Inflammatory macrophage treated with lipopolysaccharide for 1 hour (primary cell): ENCODE measurements at places on chromosomes 2 and 18.
A peak's percentile ranks its signal among the peaks of the same experiment; 100 is the strongest.

GRCh38 chr2:228038967-228039366 is 142.5 kb downstream of the SPHKAP start:
- DNase-seq = no peak

DNA sequence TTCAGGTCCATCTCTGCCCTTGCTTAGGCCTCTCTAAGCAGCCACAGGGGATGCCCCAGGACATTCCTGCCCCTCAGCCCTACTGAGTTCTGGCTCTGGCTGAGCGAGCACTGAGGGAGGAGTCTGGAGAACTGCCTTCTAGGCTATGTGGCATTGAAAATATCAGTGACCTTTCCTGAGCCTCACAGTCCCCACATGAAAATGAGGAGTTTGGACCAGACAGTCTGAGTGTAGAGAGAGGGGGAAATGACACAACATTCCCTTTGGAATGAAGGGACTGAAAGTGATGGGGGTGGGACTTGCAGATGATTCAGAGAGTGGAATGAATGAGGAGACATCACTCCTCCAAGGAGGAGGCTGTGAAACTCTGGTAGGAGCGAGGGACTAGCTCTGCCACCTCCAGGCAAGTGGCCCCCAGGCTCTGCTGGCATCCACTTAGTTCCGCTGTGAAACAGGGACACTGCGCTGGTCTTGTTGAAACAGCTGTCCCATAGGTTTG is 8.0 kb downstream of the TNS1 start:
- DNase-seq = peak; percentile 46

DNA sequence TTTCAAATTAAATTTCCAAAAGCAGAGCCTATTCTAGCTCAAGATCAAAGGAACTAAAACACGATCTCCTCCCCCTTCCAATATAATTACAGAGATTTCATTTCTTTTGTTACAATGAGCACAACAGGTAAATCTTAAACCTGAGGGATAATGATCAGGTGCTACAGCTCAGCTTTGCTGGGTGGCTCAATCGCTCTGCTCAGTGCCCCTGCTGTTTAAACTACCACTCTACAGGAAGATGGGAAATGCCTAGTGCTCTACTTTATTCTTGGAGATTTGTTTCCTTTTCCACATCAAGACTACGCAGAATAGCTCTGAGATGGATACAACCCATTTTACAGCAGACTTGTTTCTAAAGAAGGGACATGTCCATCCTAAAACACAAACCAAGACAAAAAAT is 162.3 kb downstream of the TCF4 start:
- DNase-seq = no peak

GRCh38 chr2:225771701-225772100 is 372.2 kb downstream of the NYAP2 start:
- no peak for DNase-seq

DNA sequence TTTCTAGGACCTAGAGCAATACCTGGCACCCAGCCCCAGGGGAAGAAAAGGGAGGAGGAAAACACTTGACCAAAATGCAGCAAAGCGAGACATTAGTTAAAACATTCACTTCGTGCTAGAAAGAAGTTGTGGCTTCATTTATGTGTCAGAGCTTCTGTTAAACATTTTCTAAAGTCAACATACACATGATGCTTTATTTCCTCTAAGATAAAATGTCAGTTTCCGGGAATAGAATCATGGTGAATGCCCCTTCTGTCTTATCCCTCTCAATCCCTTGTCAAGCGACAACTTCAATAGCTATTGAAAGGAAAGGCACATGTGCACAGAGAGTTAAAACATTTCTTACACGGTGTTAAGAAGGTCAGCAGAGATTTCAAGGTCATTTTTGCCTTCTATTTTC is 404.6 kb upstream of the CWC22 start:
- DNase-seq = no peak

- DNase-seq = no peak
Measured at GRCh38 chr2:133315280-133315679, 253.0 kb downstream of the NCKAP5 start.

- no peak for DNase-seq
Measured at GRCh38 chr2:47109007-47109375, 46.1 kb downstream of the STPG4 start.

DNA sequence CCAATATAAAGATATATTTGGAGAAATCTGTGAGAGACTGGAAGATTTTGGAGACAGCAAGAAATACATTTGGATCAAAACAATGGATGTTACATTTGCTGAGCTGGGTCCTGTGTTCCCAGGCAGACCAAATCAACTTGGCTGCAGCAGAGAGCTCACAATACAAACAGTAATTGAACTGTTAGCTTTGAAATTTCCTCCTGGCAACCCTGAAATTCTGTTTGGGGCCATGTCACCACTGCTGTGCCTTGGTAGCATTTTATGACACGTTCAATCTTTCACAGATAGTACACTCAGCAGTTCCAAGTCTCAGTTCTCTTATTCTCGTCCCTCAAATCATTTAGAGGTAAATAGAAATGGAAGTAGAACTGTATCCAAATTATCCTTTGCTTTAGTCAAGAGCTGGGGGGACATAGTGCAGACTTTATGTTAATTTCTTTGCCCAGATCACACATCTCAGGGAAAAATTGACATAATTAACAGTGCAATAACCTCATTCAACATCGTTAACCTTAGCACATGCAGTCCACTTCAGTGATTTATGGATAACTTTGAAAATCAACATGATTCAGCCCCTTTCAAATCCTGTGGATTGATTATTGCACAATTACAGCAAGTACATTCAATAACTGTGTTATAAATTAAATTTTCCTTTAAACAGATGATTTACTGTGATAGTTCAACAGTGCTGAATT is 277.4 kb upstream of the MC4R start:
- DNase-seq = no peak

GRCh38 chr2:156110890-156111289 is 221.6 kb downstream of the NR4A2 start:
- DNase-seq = peak; percentile 32

DNA sequence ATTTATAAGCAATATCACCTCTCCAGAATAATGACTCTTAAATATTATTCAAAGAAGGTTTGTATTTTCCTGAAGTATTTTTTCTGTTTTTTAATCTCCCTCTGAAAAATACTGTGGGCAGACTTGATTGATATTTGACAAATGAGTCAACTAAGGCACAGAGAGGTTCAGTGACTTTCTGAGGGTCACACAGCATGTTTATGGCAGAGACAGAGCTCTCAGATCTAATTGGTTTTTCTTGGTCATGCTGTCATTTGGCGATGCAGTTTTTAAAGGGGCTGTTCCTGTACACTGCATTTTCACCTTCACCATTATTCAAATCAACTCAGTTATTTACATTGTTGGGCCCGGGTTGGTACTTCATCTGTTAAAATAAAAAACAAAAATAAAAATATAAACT is 264.3 kb downstream of the LRRTM1 start:
- DNase-seq = no peak

GRCh38 chr18:78408623-78409022 is 571.0 kb upstream of the SALL3 start:
- no peak for DNase-seq

- no peak for DNase-seq
Measured at GRCh38 chr2:12376025-12376424, 340.7 kb upstream of the TRIB2 start.

DNA sequence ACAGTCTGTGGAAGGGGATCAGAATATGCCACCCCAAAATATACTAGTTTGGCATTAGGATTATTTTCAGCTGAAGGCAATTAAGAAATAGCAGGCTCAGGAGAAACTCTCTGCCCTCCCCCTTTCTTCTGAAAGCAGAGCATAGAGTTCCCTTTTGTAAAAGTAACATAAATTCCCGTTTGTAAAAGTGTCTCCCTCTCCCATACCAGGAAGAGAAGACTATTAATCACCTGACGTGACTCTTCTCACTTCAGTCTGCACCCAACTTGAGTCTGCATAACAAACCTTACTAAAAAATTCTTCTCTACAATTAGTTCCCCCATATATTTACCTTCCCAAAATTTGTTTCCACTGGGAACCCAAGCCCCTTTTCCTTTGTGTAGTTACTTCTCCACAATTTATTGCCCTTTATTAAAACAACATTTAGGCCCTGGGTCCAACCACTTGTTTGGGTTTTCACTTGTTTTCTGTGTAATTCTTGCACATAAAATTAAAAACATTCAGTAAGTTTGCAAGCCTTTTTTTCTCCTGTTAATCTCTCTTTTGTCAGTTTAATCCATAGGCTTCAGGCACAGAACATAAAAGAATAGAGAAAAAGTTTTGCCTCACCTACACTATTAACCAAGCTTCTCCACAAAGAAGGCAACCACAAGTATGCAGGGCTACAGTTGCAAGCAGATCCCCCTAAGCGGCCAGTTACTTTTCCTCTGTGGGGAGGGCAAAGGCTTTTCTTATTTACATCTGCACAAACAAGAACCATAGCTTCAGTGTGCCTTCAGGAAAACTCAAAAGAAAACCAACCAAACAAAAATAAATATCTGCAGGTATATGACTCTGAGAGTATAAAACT is 107.6 kb upstream of the MSH2 start:
- no peak for DNase-seq

DNA sequence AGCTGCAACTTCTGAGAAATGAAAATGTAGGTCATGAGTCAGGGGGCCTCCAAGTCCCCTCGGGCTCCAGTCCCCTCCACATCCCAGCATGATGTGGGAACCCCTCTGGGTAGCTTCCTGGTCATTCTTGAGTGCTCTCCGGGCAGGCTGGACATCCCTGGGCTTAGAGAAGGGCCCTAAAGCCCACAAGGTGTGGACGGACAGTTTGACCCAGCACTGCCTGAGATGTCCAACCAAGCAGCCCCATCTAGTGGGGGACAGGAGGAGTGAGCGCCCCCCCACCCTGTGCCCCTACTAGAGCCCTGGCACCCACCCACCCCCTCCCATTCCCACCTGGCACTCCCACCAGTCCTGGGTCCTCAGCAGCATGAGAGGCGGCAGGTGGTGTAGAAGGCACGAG is 46.0 kb downstream of the CYP27C1 start:
- no peak for DNase-seq
